ENCODE measurements at places on chromosomes 3 and 15.

DNA sequence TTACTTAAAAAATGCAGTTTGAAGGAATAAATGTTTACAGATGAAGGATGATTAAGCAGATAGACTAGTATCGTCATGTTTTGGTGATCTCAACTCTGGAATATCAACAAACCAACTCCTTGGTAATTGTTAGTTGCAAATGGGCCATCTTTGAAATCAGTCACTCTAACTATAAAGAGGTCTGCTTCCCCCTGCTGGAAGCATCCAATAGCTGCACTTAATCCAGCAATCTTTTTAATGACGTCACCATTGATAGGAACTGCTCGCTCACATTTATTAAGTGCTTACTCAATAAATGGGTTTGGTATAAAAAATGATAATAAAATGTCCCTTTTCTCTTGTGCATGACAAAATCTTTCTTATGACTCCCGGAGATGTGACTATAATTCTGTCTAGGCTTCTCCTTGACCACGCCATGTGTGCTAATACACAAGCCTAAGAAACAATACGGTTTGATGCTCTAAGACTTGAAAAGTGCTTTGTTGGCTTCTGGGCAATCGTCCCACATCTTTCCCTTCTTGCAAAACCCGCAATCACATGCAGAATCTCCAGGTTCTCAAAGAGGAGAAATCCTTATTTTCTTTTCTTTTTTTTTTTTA, 227.6 kb upstream of the POU1F1 start:
- DNase-seq = peak; percentile 19

GRCh38 chr15:38263996-38264395, 11.4 kb downstream of the SPRED1 start:
- no peak for DNase-seq

DNA sequence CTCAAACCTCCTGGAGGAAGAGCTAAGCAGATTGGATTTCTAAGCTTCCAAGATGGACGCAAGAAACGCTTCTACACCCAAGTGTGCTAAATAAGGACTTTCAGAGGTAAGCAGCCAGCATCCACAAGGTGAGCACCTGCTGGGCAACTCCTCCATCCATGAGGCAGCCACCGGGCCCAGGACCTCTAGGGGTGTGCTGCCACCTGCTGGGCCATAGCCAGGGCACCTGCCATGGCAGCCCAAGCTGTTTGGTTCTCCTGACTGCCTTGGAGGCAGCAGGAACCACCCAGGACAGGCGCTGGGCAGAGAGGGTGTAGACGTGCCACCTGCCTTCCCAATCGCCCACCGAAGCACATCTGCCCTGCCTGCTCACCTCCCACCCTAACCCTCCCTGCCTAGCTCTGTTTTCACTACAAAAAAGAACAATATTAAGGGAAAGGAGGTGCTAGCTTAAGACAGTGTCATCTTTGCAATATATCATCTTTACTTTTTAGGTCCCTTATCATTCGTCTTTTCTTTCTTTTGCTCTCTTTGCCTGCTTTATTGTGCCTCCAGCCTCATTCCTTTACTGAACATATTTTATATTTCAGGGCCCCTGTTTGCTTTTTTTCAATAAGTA, 12.9 kb downstream of the C15orf62 start:
- DNase-seq = no peak

- no peak for DNase-seq
Measured at GRCh38 chr15:69573815-69574475, 121.3 kb downstream of the RPLP1 start.

DNA sequence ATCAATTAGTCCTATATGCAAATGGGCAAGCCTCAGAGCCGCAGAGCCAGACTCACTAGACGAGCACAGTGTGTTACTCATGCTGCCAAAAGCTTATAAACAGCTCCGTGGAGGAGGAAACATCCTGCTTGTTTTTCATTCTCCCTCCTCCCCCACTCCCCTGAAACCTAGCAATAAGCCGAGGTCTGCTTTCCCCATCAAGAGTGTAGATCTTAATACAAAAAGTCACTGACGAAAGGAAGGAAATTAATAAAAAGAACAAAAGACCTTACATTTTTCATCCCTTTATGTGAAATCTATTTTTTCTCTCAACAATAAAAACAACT, 88.5 kb downstream of the XXYLT1 start:
- peak; percentile 22 for DNase-seq

- no peak for DNase-seq
Measured at GRCh38 chr3:156792945-156793344, 33.2 kb upstream of the LEKR1 start.
